NCI-H146 (cell line): ENCODE measurements at places on chromosomes 3 and 15.

- DNase-seq = no peak
These were observed 129.8 kb downstream of the FGF12 start for GRCh38 chr3:192597506-192597905.

- DNase-seq = no peak
These were observed 6.3 kb downstream of the IDH3A start for GRCh38 chr15:78155355-78155939.

GRCh38 chr15:78879517-78880241, 7.0 kb downstream of the MORF4L1 start:
- no peak for DNase-seq

DNA sequence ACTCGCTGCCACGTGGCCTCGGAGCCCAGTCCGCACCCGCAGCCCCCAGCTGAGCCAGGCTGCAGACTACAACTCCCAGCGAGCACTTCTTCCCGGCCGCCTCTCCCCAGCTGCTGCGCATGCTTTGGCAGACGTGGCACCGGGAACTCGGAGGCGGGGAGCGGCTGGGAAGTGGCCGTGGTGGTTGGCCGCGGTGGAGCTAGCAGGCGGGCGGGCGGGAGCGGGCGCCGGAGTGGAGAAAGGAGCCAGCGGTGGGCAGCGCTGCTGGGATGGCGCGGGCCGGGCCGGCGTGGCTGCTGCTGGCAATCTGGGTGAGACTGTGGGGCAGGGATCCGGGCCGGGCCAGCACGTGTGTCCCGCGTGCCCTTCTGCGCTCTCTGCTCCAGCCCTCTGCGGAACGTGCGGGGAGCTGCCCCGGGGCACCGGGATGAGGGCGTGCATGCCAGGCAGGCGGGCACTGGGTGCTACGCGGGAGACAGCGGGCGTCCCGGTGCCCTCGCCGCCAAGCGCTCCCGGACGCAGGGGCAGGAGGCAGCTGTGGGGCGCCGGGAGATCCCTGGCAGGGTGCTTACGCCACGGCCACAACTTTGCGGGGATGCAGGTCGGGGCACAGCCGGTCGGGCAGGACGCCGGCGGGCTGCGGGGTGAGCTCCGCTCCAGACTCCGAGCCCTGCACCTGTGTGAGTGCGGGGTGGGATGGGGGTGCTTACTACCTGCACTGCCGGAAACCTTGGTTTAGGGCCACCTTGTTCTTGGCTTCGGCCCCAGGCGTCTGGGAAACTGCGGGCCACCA, at the start of gene PDIA5:
TSS of gene PDIA5 (plus strand) at position 130 of the 793 bp plus-strand sequence. CDS start at position 270, 140 bp downstream.
- DNase-seq = peak; percentile 98

DNA sequence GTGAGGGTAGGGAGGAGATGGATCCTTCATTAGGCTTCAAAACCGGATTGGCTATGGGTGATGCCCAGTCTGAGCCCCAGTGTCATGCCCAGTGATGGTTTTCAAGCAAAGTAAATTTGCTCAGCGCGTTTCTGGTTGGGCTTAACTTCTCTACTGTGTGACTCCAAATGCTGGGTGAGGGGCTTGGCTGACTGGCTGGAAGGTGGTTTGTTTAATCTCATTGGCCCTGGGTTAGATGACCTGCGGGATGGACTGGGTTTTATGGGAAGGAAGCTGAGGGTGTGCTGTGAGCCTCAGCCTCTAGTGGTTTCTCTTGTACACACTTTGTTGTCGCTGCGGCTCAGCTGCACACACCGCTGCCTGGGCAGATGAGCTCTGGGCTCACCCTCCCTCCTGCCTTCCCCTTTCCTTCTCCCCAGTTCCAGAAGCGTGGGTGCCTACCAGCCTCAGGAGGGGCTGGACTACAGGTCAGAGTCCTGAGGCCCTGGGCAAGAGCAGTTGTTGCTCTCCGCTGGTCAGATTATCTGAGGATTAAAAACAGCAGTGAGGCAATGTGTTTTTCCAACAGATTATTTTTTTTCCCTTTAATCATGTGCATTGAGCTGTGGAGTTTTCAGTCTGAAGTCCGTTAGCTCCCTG, 18.6 kb downstream of the PDIA5 start:
- DNase-seq = peak; percentile 51

- DNase-seq = no peak
These were observed 14.5 kb upstream of the ISLR start for GRCh38 chr15:74158855-74159650.

DNA sequence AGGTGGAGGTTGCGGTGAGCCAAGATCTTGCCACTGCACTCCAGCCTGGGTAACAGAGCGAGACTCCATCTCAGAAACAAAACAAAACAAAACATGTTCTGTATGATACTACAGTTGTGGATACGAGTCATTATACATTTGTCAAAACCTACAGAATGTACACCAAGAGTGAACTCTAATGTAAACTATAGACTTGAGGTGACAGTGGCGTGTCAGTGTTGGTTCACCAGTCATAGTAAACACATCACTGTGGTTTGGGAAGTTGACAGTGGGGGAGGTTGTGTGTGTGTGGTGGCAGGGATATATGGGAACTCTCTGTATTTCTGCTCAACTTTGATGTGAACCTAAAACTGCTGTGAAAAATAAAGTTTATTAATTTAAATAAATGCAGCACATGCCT, 33.0 kb upstream of the GNB5 start:
- no peak for DNase-seq

DNA sequence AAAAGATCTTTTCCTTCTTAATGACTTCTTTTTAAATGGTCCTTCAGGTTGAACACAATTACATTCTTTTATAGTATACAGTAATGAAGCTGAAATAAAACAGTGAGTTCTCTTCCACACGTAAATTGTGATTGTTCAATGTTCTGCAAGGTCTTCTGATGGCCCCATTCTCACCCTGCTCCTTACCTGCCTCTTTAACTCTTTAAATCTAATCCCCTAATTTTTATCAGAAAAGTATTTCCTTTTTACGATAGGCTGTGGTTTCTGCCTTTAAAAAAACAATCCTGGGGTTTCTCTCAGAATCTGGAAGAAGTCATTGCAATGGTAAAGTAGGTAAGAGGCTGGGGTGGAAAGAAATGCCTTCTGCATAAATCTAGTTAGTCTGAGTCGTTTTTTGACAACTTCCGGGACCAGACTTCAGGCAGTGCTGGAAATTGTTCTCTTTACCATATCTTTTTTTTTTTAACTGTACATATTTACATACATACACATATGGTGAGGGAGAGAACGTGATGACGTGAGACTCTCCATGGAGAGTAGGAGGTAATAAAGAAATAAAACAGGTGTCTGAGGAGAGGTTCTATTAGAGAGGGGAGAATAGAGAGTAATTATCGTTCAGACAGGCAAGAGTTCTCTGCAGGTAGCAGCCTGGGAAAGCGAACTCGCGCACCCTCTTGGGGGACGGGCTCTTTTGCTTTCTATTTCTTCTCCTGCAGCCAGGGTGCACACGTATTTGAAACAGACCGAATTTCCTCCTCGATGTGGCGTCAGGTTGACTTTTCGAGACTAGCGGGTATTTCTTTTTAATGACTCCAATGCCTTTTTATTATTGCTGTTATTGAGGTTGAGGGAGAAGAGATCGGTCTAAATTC, at the start of gene SIDT1:
TSS of gene SIDT1 (plus strand) at position 730 of the 872 bp plus-strand sequence. CDS start 467 bp downstream, outside the sequence.
- DNase-seq = peak; percentile 69

DNA sequence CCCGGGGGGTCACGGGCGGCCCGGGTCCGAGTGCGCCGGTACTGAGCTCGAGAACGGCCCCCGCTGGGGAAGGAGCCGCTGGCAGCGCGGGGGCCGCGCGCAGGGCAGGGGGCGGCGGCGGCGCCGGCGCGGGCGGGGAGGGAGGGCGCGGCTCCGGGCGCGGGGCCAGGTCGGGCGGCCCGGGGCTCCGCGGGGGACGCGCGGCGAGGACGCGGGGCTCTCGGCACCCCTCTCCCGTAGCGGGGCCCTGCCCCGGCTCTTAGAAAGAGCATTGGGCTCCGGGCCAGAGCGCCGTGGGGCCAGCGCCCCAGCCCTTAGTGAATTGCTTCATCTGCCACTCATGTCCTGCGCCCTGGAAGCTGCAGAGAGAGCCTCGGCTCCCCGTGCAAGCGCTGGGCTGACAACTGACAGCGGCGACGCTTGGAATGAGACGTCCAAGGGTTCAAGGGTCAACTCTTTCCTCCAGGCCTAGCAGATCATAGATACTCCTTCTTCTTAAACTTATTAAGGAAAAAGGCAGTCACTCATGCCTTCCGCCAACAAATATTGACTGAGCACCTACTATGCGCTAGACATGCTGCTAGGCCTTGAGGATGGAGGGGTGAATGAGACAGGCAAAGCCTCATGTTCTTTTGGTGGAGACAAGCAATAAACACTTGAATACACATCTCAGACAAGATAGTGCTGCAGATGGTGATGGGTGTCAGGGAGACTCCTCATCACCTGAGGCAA, 140.8 kb downstream of the SMAD6 start:
- DNase-seq = peak; percentile 20

- DNase-seq = no peak
These were observed 72.1 kb upstream of the FNDC3B start for GRCh38 chr3:171967137-171967783.

DNA sequence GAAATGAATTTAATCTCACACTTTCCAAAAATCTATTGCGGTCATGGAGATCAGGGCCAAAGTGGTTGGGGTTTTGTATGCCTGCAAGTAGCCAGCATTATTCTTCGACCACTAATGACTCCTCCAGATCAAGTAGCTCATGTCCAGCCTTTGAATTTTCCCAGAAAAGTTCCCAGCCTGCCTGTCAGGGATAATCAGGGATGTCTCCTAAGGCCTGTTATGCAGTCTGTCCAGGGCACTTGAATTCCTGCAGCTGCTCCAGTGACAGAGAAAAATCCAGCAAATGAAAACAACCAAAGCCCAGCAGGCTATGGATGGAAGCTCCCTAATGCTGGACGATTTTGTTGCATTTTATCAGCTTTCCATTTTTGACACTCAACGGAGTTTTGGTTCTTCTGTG, 215.4 kb downstream of the ADAMTSL3 start:
- no peak for DNase-seq

DNA sequence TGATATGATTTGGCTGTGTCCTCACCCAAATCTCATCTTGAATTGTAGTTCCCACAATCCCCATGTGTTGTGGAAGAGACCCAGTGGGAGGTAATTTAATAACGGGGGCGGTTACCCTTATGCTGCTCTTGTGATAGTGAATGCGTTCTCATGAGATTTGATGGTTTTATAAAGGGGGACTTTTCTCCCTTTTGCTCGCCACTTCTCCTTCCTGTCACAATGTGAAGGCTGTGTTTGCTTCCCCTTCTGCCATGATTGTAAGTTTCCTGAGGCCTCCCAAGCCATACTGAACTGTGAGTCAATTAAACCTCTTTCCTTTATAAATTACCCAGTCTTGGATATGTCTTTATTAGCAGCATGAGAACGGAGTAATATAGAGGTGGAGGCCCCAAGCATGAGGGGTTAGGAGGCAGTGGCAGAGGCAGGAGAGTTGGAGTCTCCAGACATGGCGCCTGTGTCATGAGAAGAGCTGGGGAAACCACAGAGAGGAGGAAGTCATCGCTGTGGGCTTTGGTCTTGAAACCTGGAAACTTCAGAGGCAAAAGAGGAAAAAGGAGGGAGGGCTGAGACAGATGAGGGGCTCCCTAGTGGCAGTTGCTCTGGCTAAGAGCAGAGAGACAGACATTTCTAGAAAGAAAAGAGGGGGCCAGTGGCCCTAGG, 107.8 kb upstream of the VEPH1 start:
- no peak for DNase-seq
